Left lung (tissue), 14 donors: ENCODE measurements at places on chromosomes 2 and 18.

DNA sequence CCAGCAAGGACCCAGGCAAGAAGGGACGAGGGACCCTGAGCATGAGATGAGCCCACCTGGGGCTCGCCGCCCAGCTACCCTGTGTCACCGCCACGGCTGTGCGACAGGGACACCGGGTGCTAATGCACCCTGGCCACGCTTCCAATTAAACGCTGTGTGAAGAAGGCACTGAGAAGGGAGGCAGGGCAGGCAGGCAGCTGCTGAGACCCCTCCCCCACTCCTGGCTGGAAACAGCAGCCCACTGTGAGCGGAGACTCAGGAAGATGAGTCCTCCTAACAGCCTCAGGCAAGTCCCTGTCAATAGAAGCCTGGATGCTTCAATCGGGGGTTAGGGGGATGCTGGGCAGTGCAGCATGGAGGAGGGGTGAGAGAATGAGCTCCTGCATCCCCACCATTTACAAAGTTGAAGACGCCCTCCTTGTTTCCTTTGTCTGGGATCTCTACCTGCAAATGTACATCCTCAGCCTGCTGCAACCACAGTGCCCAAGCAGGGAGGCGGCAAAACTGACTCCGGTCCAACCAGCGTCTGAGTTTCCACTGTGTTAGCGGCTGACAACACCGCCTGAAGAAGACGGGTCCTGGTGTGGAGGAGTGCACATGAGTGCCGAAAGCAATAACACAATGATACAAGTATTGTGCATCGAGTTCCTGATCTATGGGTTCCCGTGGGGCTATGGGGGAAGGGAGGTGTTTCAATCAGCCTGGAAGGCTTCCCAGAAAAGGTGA is 12.8 kb downstream of the TMEM163 start:
- no peak for DNase-seq
- no peaks in the 10 kb centered on the region for H3K36me3 ChIP-seq

DNA sequence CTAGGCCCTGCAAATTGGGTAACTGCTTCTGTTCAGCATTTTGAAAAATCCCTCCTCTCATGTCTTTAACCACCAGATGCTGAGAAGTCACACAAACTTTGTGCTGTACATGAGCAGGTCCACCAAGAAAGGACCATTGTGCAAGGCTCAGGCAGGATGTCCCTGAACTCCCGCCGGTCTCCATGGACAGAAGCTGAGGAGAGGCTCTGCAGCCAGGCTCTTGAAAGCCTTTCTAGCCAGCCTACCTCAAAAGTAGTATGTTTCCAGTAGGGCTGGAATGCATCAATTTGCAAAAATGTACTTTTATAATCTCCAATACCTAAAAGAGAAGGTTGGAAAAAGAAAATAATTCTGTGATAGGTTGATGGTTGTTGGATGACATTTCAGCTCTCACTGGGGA is 47.0 kb upstream of the SH3BP4 start:
- no peak for DNase-seq
- H3K27ac ChIP-seq: no peak overlapping the region
- no peaks in the 10 kb centered on the region for H3K4me1 ChIP-seq
- H3K36me3 ChIP-seq: no peaks in the 10 kb centered on the region

DNA sequence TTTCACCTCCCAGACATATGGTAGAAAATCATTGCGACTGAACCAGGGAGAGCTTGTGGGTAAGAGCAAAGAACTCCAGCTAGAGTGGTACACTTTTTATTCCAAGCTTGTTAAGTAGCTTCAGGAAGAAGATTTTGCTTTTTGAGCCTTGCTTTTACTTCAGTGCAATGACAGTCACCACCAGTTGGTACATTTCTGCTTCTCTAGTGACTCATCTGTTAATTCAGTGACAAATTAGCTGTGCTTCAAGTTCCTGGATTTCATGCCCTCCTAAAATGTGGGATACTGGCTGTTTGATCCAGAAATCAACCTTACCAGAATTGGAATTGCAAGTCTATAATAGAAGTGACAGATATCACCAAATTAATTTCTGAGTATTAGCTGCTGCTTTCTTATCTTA is 117.6 kb upstream of the TTN start:
- DNase-seq: no peak
- no peaks in the 10 kb centered on the region for H3K27me3 ChIP-seq

DNA sequence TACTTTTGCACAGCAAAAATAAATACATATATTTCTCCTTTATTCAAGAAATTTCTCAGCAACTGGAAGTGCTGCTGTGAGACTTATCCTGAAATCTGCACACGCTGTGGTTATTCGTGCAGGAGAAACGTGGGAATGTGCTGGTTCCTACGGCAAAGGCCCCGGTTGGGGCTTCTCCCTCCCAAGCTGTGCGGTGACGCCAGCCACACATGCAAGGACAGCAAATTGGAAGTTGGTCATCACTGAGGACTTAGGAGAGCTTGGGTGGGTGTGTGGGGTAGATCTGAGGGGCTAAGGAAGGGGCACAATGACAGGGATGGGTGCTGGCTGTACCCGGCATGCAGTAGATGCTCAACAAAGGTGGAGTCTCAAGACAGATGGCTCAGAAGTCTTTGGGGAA is 16.5 kb upstream of the MTCL1 start:
- H3K36me3 ChIP-seq: no peaks in the 10 kb centered on the region
- DNase-seq: no peak
- H3K27me3 ChIP-seq: no peaks in the 10 kb centered on the region
- H3K4me3 ChIP-seq: no peak overlapping the region
- no peak overlapping the region for H3K27ac ChIP-seq

- no peaks in the 10 kb centered on the region for H3K4me1 ChIP-seq
- H3K27me3 ChIP-seq: no peaks in the 10 kb centered on the region
- H3K27ac ChIP-seq: no peak overlapping the region
Measured at GRCh38 chr2:138600732-138601457, 99.3 kb downstream of the SPOPL start.

- no peak for DNase-seq
- H3K4me3 ChIP-seq: no peak overlapping the region
- H3K36me3 ChIP-seq: no peaks in the 10 kb centered on the region
- H3K27ac ChIP-seq: no peak overlapping the region
Measured at GRCh38 chr2:237870126-237870525, 10.7 kb downstream of the RAMP1 start.

DNA sequence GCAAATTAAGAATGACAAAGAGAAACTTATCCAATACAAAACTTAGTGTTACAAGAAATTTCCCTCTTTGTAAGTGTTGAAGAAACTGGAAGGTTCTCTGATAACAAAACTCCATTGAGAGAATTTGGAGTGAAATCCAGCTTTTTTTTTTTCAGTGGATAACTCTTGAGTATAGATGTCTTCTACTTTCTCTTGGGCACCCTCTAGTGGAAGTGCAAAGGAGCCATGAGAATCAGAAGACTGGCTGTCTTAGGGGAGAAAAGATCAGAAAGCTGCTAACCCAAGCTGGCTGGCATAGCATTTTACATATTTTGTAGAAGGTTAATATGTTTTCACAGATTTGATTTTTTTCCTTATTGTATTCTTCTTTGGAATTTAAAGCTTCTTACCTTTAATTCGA is 138.8 kb upstream of the SATB2 start:
- no peak for DNase-seq
- peaks cover 5% of the 10 kb centered on the region for H3K27me3 ChIP-seq
- no peaks in the 10 kb centered on the region for H3K4me1 ChIP-seq

GRCh38 chr2:7891312-7891711 is 790.5 kb upstream of the ID2 start:
- DNase-seq: no peak
- H3K36me3 ChIP-seq: no peaks in the 10 kb centered on the region
- H3K4me1 ChIP-seq: no peaks in the 10 kb centered on the region
- no peaks in the 10 kb centered on the region for H3K27me3 ChIP-seq
- no peak overlapping the region for H3K4me3 ChIP-seq
- no peak overlapping the region for H3K27ac ChIP-seq

GRCh38 chr2:177332026-177332991 is 60.3 kb upstream of the AGPS start:
- no peaks in the 10 kb centered on the region for H3K36me3 ChIP-seq
- H3K4me1 ChIP-seq: peaks cover 5% of the 10 kb centered on the region
- DNase-seq: no peak
- H3K27ac ChIP-seq: no peak overlapping the region
- no peak overlapping the region for H3K4me3 ChIP-seq

GRCh38 chr18:58915006-58915799 is 50.5 kb downstream of the ZNF532 start:
- H3K36me3 ChIP-seq: peaks cover 27% of the 10 kb centered on the region
- H3K4me1 ChIP-seq: peaks cover 3% of the 10 kb centered on the region
- H3K27ac ChIP-seq: no peak overlapping the region

DNA sequence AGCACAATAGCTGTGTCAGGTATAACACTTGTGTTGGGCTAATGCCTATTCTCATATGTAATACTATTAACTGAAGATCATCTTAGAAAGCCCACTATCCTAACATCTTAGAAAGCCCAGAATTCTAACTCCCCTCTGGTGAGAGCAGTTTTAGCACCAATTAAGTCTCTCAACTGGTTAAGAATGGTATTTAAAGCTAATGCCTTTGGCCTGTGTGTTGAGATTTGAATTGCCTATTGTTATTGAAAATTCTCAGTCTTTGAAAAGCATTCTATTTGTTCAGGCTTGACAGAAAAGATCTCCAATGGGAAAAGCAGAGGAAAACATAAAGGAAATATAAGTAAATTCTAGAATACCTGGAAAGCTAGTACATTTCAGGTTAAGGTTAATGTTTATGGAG is 352.5 kb downstream of the ARHGAP15 start:
- no peak overlapping the region for H3K4me3 ChIP-seq
- no peaks in the 10 kb centered on the region for H3K27me3 ChIP-seq
- no peak for DNase-seq
- H3K4me1 ChIP-seq: peaks cover 8% of the 10 kb centered on the region
- H3K36me3 ChIP-seq: no peaks in the 10 kb centered on the region

DNA sequence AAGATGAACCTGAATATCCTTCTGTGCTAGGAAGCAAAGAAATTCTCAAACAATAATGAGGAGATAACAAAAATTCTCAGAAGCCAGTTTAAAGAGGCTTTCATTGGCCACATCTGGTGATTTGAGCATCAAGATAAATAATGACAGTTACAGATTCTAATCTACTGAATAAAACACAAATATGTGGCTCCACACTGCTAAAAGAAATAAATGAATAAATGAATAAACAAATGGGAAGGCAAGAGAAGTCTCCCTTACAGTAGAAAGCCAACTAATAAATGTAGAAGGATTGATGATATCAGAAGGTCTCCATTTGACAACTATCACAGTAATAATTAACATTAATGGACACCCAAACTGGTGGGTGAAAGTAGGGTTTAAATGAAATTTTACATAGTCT is 54.6 kb upstream of the ADAM23 start:
- no peaks in the 10 kb centered on the region for H3K36me3 ChIP-seq
- no peak overlapping the region for H3K4me3 ChIP-seq
- H3K27ac ChIP-seq: no peak overlapping the region
- H3K27me3 ChIP-seq: no peaks in the 10 kb centered on the region
- no peaks in the 10 kb centered on the region for H3K4me1 ChIP-seq

GRCh38 chr2:54657664-54658083 is 65.8 kb upstream of the EML6 start:
- no peak overlapping the region for H3K4me3 ChIP-seq
- no peak for DNase-seq
- no peaks in the 10 kb centered on the region for H3K27me3 ChIP-seq
- H3K4me1 ChIP-seq: no peaks in the 10 kb centered on the region

- H3K4me3 ChIP-seq: no peak overlapping the region
- no peaks in the 10 kb centered on the region for H3K4me1 ChIP-seq
- H3K36me3 ChIP-seq: no peaks in the 10 kb centered on the region
- H3K27ac ChIP-seq: no peak overlapping the region
Measured at GRCh38 chr2:177433402-177433801, 40.8 kb downstream of the AGPS start.

DNA sequence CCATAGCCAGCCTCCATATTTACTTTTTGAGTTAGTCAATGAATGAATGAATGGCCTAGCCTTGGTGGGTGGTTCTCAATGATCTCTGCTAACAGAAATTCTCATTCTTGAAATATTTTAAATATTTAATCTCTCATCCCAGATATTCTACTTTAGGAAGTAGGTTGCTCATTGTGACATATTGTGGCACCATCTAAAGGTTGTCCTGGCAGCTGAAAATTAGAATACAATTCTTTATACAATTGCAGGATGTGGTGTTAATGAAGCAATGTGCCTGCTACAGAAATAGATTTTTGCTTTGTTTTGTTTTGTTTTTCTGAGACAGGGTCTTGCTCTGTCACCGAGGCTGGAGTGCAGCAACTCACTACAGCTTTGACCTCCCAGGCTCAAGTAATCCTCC is 35.8 kb downstream of the SCG2 start:
- no peak for DNase-seq
- no peaks in the 10 kb centered on the region for H3K4me1 ChIP-seq
- H3K36me3 ChIP-seq: no peaks in the 10 kb centered on the region
- H3K27me3 ChIP-seq: no peaks in the 10 kb centered on the region
- no peak overlapping the region for H3K27ac ChIP-seq

- no peaks in the 10 kb centered on the region for H3K27me3 ChIP-seq
- H3K27ac ChIP-seq: no peak overlapping the region
- H3K4me3 ChIP-seq: no peak overlapping the region
Measured at GRCh38 chr2:150286730-150287362, 200.6 kb downstream of the RND3 start.

- no peaks in the 10 kb centered on the region for H3K27me3 ChIP-seq
- DNase-seq: peak; percentile 63
- H3K27ac ChIP-seq: no peak overlapping the region
- peaks cover 8% of the 10 kb centered on the region for H3K36me3 ChIP-seq
- no peak overlapping the region for H3K4me3 ChIP-seq
Measured at GRCh38 chr2:148255929-148256328, 235.0 kb downstream of the MBD5 start.

DNA sequence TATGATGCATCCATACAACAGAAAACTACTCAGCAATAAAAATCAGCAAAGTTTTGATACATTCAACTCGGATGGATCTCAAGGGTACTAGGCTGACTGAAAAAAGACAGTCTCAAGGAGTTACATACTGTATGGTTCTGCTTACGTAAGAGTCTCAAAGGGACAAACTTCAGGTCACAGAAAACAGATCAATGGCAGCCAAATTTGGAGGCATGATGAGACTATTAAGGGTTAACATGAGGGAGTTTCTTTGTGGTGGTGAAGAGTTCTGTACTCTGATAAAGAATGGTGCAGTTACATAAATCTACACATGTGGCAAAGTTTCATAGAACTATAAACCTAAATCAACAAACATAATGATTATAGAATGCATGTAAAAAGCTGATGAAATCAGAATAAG is 81.4 kb downstream of the COBLL1 start:
- no peaks in the 10 kb centered on the region for H3K27me3 ChIP-seq
- no peaks in the 10 kb centered on the region for H3K36me3 ChIP-seq
- no peak overlapping the region for H3K4me3 ChIP-seq
- no peak overlapping the region for H3K27ac ChIP-seq
- DNase-seq: no peak
